ENCODE measurements at places on chromosomes 12 and 14.

DNA sequence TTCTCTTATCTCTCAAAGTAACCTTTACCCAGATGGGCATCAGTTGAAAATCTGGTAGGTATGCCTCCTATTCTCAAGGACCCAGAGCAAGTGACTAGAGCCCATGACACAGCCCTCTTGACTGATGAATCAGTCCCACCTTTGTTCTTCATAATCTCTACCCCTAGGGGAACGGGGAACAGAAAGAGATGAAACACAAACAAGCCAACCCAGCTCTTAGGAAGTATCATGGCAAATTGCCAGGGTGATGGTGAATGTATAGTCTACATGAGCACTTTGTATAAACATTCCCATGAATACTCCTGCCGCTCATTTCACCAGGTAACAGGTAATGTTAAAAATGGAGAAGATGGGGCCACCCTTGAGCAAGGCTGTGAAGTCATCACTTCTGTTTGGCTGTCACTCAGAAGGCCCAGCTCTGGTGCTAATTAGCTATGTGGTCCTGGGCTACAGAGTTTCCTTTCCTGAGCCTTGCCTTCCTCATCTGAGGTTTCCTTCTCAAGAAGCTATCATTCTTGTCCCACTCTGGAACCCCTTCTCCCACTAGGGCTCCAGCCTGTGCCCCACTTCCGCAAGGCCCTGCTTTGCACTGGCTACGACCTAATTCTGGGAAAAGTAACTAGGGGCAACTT, 161.7 kb downstream of the ANO2 start:
- DNase-seq = no peak

DNA sequence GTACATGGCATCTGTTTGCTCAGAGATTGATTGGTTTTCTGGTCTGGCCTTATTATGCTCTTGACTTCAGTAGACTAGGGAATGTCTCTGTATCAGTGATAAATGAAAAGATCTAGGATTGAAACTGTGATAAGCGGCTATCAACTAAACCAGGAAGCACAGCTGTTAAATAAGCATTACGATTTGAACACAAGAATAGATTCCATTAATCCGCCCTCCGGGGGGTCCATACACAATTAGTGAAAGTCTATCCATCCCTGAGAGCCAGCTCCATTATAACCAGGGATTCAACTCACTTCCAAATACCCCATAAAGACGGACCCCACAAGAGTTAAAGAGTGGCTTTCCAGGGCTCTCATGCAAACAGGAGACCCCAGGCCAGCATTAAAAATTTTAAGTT, 279.0 kb downstream of the GRIN2B start:
- no peak for DNase-seq

GRCh38 chr14:101460986-101461750, 100.1 kb upstream of the DIO3 start:
- no peak for DNase-seq

DNA sequence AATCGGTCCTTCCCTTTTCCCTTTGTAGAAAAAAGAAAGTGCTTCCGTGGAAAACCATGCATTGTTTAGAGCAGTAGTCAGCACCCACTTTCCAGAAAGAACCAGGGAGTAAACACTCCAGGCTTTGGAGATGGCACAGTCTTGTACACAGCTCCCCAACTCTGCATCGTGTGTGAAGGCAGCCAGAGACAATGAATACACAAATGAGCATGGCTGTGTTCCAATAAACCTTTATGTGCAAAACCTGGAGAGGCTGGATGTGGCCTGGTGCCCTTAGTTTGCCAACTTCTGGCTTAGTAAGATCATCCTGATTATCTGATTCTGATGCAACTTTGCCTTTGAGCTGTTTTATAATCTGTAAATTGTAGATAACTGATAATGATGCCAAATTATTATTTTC, 463.4 kb upstream of the TMEM132C start:
- DNase-seq = no peak

DNA sequence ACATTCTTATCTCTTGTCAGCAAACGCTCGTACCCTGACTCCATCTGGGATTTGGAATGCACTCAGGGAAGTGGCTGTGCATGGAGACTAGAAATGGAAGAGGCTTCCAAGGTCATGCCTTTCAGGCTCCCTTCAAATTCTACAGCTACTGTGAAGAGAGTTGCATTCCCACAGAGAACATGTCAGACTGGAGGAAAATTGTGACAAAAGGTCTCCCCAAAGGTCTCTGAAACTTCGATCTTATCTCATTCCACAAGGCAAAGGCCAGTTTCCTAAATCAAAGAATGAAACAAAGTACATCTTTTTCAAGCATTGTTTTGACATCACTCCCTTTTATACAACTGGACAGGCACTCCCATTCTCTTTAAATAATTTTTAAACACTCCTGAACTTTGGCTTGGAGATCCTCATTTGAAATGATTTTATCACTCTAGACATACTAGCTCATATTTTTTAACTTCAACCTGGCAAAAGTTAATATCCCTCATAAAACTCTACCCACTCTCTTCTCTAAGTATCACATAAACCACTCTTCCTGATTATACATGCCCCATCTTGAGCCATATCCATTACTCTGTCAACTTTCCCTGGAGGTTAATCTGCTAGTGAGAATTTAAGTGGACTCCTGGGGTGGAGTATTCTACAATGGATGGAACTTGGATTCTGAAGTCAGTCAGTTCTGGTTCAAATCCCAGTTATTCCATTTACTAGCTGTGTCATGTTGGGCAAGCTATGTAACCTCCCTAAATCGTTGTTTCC, 218.1 kb upstream of the HMGA2 start:
- no peak for DNase-seq

DNA sequence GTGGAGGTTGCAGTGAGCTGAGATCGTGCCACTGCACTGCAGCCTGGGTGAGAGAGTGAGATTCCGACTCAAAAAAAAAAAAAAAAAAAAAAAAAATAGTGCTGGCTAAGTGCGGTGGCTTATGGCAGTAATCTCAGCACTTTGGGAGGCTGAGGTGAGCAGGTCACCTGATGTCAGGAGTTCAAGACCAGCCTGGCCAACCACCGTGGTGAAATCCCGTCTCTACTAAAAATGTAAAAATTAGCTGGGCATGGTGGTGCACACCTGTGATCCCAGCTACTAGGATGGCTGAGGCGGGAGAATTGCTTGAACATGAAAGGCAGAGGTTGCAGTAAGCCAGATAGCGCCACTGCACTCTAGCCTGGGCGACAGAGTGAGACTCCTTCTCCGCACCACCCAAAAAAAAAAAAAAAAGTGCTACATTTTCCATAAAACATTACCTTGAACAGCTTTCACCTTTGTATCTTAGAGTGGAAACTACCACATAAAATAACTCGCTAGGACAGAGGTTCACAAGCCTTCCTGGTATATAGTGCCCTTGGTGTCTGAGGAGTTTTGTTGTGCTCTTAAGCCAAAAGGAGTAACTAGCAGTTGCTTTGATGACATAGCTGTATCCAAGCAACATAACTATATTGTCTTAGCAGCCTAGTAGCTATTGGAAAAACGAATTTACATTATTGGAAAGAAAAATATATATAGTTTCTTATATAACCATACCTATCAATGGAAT, 11.1 kb downstream of the PTGES3 start:
- DNase-seq = no peak

DNA sequence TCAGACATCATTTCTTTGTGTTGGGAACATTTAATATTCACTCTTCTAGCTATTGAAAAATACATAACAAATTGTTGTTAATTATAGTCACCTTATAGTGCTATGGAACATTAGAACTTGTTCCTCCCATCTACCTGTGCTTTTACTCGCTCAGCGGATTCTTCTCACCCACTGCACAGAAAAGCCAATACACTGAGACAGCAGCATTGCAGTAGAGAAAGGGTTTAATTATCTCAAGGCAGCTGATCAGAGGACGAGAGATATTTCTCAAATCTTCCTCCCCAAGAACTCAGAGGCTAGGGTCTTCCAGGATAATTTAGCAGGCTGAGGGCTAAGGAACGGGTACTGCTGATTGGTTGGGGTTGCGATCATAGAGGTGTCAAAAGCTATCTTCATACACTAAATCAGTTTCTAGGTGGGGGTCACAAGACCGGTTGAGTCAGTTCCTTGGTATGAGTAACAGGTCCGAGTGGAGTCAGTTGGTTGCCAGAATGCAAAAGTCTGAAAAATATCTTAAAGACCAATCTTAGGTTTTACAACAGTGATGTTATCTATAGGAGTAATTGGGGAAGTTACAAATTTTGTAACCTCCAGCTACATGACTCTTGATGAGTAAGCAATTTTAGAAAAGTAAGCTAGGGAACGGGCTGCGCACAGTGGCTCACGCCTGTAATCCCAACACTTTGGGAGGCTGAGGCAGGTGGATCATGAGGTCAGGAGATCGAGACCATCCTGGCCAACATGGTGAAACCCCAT, 173.1 kb downstream of the FBXL14 start:
- DNase-seq = no peak

- DNase-seq = no peak
Observed at GRCh38 chr14:89231426-89232113, 185.5 kb downstream of the FOXN3 start.

- DNase-seq = no peak
Observed at GRCh38 chr14:91405724-91406435, 11.7 kb downstream of the CCDC88C start.

DNA sequence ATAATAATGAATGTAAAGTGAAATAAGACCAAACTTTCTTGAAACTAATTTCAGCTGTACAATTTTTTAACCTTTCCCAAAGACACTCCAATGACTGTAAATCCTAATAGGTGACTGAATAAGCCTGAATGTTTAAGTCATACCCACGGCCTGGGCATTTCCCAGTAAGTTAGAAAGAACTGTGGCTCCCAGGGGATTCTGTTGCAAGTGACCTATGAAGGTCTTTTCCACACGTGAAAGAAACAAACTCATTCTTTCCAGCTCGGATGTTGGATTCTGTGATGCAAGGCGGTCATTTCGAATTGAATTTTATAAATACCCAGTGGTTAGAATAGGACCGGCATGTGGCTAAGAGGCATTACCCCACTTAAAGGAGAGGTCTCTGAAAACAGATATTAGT, 1134.4 kb downstream of the GALC start:
- DNase-seq = no peak

GRCh38 chr12:98294051-98294805, 221.2 kb upstream of the TMPO start:
- DNase-seq = no peak

- DNase-seq = no peak
Observed at GRCh38 chr12:64243809-64244208, 21.7 kb upstream of the KICS2 start.

DNA sequence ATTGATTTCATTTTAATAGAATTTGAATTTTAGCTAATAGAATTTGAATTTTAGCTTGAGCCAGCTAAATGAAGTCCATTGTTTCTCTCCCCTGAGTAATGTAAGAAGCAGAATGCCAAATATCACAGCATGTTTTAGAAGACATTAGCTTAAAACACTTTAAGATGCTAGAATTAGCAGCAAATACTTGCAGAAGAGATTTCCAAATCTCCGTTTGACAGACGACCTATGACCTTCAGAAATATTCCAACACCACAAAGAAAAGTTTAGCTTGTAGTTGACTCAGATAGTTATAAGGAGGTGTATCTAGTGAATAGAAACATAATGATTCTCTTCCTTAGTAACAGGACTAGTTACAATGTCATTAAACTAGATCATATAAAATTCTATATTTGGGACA, 51.7 kb upstream of the MYF6 start:
- DNase-seq = no peak

DNA sequence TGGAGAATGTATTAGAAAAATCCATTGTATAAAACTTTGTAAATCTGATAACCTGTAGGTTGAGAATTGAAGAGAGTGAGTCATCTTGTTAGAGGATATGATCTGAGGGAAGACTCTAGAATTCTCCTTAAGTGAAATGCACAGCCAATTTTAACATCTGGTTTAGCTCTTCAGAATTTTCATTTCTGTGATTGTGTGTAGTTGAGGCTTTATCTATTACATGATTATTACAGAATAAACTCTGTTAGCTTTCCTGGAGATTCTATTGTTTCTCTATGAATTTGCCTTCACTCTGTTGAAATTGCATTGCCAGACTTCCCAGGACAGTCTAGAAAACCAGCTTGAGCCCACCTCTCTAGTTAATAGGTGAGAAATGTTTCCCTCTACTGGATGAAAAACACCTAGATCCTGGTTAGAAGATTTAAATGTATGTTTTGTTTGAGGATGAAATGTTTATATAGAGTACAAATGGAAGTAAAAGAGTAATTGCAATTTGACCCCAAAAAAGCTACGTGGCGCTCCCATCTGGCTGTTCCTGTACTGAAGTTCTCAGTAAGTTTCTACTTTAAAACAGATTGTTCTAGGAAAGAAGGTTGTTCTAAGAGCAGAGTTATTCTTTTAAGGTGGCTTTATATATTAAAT, 2.9 kb downstream of the NUDT4 start:
- DNase-seq = no peak

- DNase-seq = no peak
Observed at GRCh38 chr14:50865391-50866076, 6.3 kb upstream of the ABHD12B start.

DNA sequence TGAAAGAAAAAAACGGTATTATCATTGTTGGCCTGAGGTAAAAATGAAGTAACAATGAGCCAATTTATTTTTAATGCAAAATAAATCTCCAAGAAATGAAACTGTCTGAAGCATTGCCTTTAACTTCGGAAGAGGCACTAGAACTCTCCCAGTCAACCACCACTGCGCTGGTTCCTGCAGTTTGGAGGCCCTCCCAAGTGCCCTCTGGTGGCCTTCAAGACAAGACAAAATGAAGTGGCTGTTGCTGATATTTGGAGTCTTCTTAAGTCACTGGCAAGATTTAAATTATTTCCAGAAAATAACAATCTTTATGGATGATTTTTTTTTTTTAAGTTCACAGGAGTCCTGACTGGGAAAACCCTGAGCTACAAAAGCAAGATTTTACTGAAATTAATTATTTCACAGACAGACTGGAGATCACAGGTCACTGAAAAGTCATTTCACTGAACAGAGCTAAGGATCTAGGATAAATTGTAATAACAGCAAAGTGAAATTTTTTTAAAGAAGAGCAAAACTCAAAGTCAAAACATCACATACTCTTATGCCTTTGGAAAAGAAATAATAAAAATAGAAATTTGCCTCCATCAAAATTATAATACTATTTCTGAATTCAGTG, 58.2 kb downstream of the DICER1 start:
- no peak for DNase-seq

DNA sequence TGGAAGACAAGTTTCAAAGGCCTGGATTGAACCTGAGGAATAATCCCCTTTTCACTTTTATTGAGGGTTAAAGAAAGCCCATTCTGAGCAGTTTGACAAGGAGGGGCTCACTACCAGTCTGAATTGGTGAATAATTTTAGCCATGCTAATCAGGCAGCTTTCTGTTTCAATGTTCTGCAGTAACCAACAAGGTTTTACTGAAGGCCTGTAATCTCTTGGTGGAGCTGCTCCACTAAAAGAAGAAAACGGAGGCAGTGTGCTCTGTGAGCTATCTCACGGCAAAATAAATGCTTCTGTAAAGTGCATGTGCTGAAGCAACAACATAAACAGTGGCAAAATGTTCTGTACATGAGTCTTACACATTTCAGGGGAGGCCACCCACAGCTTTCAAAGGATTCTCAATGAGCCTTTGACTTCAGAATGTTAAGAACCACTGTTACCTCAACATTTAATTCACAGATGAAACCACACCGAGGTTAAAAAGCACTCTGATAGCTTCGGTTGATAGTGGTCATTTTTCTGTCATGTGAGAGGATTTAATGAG, 111.2 kb downstream of the LRIG3 start:
- no peak for DNase-seq
